Vagina (tissue), 2 donors: ENCODE measurements at places on chromosomes 7 and 10.

GRCh38 chr7:68280931-68281330, 1284.3 kb downstream of the TYW1 start:
- DNase-seq = no peak

DNA sequence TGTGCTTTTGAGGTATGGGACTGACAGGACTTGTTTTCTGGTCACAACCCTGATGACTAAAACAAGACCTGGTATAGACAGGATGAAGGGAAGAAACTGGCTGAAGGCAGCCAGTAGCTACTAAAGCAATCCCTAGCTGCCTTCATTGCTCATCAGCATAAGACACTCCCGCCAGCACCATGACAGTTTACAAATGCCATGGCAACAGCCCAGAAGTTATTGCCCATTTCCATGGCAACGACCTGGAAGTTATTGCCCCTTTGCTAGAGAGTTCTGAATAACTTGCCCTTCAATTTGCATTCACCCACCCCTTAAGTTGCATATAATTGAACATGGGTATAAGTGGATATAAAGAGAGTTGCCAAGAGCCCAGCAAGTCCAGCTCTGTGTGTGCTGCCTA, 169.6 kb upstream of the FAM171A1 start:
- DNase-seq = no peak

- no peak for DNase-seq
Observed at GRCh38 chr7:112168915-112169314, 37.3 kb downstream of the DOCK4 start.

DNA sequence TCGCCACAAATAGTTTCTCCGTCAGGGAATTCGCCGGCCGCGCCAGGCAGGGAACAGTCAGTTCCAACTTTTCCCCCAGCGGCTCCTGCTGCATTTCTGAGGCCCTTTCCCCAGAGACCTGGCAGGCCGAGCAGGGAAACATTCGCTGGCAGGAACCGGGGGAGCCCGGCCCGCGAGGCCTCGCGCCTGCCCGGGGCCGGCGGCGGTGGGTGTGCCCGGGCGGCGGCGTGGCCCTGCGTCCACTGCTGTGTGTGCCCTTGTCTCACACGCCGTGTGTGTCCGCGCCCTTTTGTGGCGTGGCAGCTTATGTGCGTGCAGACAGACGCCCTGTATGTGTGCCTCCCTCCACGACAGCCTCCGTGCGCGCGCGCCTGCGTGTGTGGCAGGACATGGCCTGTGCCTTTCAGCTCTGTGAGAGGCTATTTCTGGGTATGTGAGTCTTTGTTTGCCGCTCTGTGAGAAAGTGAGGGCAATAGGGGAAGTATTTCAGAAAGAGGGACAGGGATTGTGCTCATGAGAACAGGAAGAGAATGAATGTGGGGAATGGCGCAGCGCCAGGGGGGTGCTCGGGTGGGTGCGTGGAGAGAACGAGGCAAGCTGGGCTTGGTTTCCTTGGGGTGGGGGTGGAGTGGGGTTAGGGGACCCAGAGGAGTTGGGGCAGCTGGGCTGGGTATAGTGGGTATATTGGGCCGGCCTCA, 689 bp upstream of the SMARCD3 start:
- DNase-seq = no peak

- no peak for DNase-seq
Observed at GRCh38 chr10:61001731-61002122, 57.7 kb upstream of the RHOBTB1 start.

- DNase-seq = no peak
Observed at GRCh38 chr7:129009437-129009836, 45.5 kb downstream of the TNPO3 start.

- DNase-seq = no peak
Observed at GRCh38 chr10:70335246-70335613, 47.2 kb downstream of the LRRC20 start.

DNA sequence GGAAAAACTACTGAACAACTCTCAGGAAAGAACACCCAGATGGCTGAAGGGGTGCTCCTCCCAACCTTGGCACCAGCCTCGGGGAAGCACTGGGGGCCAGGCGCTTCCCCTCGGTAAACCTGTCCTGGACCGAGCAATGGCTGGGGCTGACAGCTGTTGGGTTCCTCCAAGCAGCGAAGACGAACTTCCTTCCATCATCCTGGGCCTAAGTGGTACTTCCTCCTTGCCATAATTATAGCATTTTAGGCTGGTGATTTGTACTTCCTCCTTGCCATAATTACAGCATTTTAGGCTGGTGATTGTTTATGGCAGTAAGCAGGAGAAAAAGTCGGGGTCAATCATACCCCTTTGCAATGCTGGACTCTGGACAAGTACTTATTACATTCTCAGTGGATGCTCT, 69.3 kb downstream of the MYOF start:
- DNase-seq = no peak

- no peak for DNase-seq
Observed at GRCh38 chr7:132991615-132992587, 90.0 kb downstream of the CHCHD3 start.

DNA sequence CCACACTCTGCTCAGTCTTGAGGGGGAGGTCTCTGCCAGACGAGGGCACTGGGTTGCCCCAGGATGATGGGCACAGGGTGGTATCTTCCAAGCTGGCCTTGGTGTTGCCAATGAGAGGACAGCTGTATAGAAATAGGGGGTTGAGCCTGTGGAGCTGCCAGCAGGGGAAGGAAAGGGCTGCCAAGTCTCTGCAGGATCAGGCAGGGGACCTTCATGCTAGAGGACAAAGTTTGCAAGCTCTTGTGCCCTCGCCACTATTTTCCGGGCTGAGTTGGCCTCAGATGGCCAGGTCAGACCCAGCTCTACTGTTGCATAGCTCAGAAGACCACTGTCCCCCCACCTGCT, 68.7 kb downstream of the ARHGAP22 start:
- peak; percentile 54 for DNase-seq

GRCh38 chr10:97685395-97685958, 1.6 kb downstream of the AVPI1 start:
- DNase-seq = no peak

- DNase-seq = no peak
Observed at GRCh38 chr7:155585532-155585895, 39.2 kb upstream of the CNPY1 start.

DNA sequence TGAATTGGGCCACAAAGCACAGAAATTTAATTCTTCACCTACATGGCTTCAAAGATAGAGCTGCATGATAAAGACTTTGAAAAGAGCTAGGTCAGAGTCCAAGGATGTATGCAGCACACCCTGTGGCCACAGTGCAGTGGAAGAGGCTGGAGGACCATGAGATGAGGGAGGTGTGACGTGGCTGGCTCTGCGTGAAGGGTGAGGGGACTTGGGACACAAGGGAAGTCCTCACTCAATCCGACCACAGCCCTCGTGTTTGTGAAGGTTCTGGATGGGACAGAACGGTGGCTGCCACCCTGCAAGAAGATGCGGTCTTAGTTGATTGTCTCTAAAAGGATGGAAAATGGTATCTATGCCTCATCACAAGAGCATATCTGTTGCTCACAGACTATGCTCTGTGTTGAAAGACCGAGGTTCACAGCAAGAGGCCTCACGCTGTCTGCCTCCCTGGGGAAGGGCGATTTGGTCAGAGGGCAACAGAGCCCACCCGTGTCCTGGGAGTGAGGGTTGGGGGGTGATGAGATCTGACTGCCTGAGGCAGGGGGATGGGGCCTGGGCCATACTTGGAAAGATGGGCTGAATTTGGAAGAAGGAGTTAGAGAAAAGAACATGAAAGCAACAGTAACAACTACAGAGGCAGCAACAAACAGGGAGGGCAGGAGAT, 174.4 kb upstream of the SHH start:
- DNase-seq = no peak

- no peak for DNase-seq
Observed at GRCh38 chr10:113273181-113274163, 279.4 kb upstream of the HABP2 start.

DNA sequence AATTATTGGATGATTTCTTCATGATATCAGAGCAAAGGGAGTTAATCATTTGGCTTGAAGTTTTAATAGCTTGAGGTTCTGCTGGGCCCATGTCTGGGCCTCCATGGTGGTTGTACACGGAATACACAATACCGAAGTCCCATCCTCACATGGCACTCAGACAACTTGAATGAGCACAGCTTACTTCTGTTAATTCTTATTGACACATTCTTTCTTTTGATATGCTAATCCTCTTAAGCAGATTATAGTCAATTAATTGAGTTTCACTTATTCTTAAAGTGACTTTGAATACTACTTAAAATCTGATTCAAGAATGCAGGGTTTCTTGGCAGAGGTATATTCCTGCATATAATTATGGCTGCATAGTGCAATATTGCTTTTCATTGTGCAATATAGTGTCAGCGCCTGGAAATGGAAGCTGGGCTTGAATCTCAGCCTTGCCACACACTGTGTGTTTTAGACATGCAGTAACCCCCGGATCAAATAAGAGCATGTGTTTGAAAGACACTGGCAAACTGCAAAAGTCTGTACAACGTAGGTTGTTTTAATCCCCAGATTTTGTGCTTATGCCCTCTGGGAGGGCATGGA, 543.5 kb upstream of the ADARB2 start:
- no peak for DNase-seq

- no peak for DNase-seq
Observed at GRCh38 chr10:45050551-45051235, 50.0 kb downstream of the ZNF22 start.

GRCh38 chr10:36002445-36002844, 360.3 kb upstream of the FZD8 start:
- DNase-seq = no peak

DNA sequence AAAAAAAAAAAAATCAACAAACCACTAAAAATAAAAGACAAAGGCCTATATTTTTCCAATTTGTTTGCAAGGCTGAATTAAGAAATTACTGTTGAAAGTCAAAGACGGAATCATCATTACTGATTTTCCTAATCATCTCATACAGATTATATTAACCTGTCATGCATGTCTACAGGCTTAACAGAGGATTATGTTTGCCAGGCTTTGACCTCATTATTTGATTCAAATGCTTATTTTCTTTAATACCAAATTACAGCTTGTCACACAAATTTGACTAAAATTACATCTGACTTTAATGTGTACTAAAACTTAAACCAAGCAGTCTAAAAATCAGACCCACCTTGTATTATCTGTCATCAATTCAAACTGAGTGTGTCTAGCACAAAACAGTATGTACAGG, 21.2 kb downstream of the KIF5B start:
- DNase-seq = no peak

DNA sequence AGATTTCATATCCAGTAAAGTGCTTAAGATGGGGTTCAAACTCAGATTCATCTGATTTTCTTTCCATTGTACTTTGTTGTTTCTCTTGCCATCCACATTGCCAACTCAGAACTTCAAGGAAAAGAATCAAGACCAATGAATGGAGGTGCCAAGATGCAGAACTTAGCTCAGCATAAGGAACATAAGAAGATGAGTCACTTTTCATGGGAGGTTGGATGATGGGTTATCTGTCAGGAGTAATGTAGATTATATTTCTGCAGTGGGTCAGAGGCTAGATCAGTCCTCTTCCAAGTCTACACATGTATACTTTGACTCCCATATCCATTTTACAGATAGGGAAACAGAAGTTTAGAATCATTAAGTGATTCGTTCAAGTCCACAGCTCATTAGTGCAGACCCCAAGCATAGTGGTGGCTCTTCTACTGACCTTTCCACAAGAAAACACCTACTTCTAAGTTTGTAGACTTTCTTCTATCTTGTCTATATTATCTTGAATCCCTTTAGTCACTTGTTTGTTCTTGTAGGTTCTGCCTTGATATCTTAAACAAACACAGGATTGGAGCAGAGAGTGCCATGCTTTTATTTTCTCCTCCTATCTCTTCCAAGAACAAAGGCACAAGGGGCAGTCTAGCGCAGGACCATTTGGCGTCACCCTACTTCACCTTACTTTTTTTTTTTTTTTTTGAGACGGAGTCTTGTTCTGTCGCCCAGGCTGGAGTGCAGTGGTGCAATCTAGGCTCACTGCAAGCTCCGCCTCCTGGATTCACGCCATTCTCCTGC, 14.0 kb upstream of the ADD3 start:
- DNase-seq = no peak

DNA sequence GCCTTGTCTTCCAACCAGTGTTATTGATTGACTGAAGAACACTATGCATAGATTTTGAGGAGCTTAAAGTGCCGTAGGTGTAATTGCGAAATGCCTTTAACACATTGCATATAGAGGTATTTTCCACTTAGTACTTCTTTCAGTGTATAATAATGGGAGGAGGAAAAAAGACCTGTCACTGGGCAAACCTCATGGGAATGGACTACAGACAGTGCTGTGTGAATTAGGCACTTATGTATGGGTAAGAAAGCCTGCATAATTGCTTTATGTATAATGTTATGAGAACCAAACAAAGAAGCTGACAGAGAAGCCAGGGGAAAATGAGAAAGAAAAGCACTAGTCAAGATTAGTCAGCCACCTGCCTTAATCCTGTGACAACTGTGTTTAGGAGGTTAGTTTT, 12.4 kb upstream of the SCRN1 start:
- DNase-seq = no peak

DNA sequence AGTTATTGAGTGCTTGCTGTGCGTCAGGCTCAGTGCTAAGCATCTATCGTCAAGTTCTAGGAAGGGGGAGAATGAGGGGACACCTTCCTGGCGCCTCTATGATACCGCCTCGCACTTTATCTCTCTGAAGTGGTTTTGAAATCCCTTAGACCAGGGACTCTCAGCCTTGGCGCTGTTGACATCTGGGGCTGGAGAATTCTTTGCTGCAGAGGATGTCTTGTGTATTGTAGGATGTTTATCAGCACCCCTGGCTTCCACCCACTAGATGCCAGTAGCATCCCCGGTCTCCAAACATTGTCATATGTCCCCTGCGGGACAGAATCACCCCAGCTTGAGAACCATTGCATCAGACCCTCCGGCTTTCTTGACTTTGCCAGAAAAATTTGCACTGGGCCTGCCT, 285.5 kb downstream of the CCDC3 start:
- no peak for DNase-seq

DNA sequence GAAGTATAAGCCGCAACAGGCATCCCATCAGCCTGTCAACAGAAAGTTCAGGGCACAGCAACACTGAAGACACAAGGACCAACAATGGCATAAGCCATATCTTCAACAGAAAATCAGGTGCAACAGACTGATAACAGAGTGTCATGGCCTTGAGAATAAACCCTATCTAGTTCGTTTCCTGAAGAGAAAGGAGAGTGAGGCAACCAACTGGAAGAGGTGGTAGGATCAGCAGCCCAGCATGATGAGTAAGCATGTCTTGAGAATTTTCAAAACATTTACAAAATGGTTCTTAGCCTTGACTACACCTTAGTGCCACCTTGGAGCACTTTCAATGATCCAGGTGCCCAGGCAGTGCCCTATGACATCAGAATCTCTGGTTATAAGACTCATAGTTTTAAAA, 290.2 kb upstream of the SEMA3C start:
- DNase-seq = no peak

GRCh38 chr7:50662041-50662694, 97.0 kb upstream of the DDC start:
- peak; percentile 85 for DNase-seq

GRCh38 chr7:76425156-76425555, 406 bp downstream of the ZP3 start:
- DNase-seq = no peak
